ENCODE measurements at places on chromosomes 5 and 9.

DNA sequence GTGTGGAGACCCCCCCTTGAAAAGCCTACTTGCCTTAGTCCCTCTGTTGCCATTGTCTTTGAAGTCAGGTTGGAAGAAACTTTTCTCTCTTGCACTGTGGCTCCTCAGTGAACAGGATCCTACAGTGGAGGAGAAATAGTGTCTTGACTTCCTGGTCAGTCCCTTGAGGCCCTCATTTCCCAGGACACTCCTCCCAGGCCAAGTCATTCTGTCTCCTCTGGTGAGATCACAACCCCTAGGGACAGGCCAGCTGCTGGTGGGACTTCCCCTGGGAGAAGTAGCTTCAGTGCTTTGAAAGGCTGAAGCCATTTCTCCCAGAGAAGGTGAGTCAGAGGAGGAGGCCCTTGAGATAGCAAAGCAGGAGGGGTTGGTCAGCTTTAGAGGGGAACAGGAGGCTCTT, 10.1 kb upstream of the GRIA1 start:
- DNase-seq: no peak

DNA sequence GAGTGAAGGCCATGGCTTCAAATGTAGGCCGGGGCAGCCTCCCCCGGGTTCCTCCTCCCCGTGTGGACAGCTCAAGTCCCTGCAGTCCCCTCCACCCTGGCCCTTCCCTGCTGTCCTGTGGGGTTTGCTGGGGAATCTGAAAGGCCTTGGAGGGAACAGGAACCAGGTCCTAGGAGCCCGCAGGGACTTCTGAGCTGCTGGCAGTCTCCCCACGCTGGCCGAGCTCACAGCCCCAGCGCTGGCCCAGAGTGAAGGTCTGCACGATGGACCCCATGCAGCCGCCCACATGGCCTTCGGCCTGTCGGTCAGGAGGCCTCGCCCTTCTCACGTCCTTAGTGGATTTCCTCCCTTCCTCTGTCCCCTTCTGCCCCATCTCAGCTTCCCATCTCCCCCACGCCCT, 25.7 kb upstream of the NOTCH1 start:
- DNase-seq: no peak

GRCh38 chr5:21452449-21452848, 1400.7 kb downstream of the CDH12 start:
- DNase-seq: no peak

GRCh38 chr5:52457810-52458209, 329.9 kb upstream of the ITGA1 start:
- DNase-seq: no peak

DNA sequence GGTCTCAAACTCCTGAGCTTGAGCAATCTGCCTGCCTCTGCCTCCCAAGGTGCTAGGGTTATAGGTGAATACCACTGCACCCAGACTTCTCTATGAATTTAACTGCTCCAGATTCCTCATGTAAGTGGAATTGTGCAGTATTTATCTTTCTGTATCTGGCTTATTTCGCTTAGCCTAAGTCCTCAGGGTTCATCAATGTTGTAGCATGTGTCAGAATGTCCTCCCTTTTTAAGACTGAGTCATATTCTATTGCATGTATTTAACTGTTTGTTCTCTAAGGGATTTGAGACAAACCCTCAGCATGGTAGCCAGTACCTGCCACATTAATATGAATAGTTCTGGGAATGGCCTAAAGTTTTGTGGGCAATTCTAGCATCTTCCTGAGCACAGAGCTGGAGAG, 53.9 kb upstream of the TUT7 start:
- DNase-seq: no peak

DNA sequence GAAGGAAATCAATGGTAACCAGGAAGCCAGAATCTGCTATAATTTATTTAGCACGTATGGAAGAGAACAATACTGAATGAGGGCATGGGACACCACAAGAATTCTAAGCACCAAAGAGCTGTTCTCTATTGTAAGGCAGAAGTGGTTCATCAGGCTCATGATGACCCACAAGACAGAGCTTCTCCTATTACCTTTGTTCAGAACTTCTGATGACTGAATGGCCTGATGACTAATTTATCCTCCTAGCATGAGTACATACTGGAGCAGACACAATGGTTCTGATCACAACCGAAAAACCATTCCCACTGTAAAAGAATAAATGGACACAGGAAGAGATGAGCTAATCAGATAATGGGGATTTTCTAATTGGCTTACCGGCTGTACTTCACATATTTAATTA, 329.8 kb upstream of the PDE4D start:
- no peak for DNase-seq

- DNase-seq: no peak
Measured at GRCh38 chr9:115225459-115226116, 107.6 kb upstream of the TNC start.

DNA sequence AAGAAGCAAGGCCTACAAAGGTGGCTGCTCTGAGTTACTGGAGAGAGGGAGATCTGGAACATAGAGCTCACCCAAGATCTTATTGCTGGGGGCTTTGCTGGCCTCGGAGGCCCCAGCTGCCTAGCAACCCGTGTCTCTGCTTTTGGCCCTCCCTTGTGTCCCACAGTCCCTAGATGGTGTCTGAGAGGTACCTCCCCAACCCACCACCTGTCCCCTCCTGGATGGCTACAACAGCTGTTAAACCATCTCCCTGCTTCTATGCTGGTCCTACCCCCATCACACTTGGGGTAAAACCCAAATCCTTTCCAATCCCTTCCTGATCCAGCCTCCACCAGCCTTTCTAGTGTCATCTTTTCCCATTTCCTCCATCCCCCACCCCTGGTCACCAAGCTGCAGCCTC, 86.6 kb downstream of the PPARGC1B start:
- no peak for DNase-seq

DNA sequence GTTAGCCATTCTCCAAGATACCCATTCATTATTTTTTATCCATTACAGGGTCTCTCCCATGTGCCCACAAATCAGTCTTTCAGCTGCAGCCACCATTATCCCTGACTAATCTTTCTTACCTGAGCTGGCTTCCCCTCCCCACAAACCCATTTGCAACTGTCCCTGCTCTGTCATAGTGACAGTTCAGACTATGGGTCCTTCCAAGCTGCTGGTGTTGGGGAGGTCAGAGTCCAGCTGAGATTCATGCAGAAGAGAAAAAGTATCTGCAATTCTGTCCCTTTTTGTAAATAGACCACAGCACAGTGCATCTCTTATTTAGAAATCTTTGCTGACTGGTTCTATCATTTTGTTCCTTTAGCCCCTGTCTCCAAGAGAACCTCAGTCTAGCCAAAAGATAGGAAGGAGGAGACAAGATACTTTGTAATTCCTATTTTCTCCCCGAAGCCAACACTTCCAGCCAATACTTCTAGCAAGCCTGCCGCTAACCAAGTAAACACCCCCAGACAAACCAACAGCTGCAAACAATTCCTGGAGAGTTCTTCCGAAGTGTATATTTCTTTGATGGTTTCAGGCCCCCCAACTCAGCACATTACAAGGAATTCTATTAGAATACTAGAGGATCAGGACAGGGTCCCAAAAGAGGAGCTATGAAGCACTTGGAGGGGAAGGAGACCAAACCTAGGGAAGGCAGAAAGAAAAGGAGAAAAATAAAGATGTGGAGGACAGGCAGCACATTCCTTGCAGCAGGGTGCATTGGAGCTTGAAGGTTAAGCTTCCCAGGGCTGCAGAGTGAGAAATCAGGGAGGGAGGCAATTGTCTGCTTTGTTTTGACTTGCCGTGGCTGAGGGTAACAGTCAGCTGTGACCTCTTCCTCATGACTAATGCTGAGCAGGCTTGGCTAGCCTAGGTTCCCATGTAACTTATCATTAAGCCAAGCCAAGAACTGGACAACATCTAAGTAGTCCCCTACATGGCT, 148.5 kb downstream of the SGCD start:
- DNase-seq: no peak

GRCh38 chr9:1098551-1098950, 48.4 kb downstream of the DMRT2 start:
- no peak for DNase-seq

GRCh38 chr5:107853031-107853430, 182.3 kb upstream of the EFNA5 start:
- no peak for DNase-seq

- no peak for DNase-seq
Measured at GRCh38 chr5:176853151-176853778, 42.9 kb downstream of the UNC5A start.

DNA sequence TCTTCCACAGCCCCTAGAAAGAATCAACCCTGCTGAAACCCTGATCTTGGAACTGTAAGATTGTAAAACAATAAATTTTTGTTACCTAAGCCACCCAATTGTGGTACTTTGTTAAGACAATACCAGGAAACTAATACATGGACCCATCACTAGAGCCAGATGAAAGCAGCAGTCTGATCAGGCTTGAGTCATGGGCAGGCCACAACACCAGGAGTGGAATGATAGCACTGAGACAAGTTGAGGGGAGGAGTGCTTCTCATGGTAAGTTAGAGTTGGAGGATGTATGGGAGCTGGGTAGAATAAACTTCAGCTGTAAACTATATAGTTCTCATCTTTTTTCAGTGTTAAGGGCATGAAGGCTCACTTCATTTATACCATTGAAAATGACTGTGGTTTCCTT, 164.4 kb upstream of the OR13F1 start:
- DNase-seq: no peak

GRCh38 chr5:158236511-158237335, 377.8 kb upstream of the CLINT1 start:
- DNase-seq: no peak

DNA sequence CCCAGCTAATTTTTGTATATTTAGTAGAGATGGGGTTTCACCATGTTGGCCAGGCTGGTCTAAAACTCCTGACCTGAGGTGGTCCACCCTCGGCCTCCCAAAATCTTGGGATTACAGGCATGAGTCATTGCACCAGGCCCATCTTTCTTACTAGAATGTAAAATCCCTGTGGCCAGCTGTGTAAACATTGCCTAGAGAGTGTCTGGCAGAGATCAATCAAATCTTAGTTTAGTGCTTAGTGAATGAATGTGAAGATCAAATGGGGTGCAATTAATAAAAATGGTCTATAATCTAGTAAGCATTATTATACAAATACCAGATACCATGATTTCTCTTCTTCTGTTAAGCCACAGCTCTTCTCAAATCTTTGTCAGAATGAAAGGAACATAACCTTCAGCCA, 289.9 kb downstream of the KCTD16 start:
- DNase-seq: no peak

DNA sequence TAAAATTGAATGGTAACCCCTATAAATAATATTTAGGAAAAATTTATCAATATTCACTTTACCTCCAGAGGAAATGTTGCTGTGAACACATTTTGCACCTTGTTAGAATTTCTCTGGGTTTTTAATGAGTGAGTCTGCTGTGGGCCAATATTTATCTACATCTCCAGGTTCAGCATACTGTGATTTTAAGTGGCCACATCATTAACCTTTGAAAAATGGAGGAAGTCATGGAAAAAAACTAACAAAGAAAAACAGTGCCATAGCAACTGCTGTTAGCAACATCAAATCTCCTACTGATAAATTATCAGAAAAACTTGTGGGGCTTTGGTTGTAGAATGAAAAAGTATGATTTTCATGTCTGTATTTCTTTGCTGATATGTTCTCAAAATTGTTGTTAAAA, 55.0 kb downstream of the CD180 start:
- no peak for DNase-seq

- no peak for DNase-seq
Measured at GRCh38 chr9:78133751-78134150, 102.1 kb upstream of the CEP78 start.

DNA sequence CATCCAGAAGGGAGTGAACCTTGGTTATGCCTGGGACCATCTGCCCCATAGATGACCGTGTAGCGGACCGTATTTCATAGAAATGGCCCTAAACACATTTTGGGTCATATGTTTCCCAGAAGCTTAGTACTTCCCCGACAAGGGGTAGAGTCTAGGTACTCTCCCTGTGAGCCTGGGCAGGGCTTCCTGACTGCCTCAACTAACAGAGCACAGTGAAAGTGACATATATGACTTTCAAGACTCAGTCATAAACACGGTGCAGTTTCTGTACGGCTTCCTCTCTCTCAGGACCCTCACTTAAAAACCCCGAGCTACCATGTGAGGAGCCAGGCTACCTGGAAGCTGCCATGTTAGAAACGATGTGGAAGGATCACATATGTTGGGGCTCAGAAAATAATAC, 20.9 kb downstream of the C9orf57 start:
- no peak for DNase-seq

DNA sequence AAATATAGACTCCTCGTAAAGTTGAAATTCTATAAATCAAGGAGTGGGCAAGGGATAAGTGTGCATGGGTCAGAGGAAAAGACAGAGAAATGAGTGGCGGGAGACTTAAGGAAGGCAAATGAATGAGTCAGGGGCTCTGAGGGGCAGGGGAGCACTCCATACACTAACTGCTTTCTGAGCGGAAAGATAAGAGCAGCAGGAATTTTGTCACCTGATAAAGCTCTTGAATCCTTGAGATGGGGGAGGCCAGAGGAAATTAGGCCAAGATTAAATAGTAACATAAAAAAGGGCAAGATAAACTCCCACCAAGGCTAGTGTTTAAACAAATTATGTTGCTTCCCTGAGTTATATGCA, 191.0 kb upstream of the S1PR3 start:
- no peak for DNase-seq

DNA sequence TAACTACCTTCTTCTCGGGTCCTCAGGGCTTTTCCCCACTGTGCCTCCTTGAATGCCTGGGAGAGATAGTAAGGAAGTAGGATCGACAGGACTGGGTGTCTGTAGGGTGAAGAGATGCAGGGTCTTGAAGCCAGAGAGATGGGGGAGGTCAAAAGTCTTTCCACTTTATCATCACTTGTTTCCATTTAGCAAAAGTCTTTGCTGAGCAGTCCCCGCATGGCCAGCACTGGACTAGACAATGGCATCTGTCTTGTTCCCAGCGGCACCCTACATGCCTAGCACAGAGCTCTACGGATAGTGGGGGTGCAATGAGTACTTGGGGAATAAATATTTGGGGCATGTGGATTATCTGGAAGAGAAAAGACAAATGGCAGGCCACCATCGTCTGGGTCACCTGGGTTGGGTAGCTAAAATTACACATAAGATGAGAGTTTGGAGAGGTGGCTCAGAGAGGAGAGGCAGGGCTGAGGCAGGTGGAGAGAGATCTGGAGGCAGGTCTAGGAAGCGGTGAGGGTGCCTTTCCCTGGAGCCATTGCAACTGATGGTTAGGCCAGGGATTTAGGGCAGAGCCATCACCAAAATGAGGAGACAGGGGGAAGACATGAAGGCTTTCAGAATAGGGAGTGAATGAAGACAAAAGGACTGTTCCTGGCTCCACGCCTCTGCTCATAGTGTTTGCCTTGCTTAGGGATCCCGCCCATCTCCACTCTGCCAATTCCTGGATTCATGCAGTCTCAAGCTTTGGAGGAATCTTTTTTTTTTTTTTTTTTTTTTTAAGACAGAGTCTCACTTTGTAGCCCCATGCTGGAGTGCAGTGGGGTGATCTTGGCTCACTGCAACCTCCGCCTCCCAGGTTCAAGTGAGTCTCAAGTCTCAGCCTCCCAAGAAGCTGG, 250.8 kb upstream of the KLF4 start:
- no peak for DNase-seq

DNA sequence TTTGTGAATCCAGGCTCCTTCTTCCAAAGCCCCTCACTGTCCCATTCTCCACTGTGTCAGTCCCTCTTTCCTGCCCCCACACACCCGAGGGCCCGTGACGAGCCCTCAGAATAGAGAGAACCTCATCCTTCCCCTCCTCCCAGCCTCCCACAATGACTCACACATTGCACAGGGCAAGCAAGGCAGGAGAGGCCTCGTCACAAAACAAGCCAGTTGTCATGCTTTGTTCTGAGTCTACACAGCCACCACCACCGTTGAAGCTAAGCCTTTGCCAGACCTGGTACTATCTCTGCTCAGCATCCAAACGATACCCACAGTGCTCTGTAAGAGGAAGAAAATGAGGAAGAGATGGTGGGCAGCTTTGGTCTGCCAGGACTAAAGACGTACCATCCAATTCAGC, 142.2 kb upstream of the ZNF366 start:
- no peak for DNase-seq

- DNase-seq: no peak
Measured at GRCh38 chr5:126280343-126280742, 142.9 kb upstream of the GRAMD2B start.

All from NCI-H1436 treated with DMSO at 0.1 percent for 48 hours (cell line).